Kidney glomerular epithelial cell (primary cell): ENCODE measurements at places on chromosomes 5 and 9.

DNA sequence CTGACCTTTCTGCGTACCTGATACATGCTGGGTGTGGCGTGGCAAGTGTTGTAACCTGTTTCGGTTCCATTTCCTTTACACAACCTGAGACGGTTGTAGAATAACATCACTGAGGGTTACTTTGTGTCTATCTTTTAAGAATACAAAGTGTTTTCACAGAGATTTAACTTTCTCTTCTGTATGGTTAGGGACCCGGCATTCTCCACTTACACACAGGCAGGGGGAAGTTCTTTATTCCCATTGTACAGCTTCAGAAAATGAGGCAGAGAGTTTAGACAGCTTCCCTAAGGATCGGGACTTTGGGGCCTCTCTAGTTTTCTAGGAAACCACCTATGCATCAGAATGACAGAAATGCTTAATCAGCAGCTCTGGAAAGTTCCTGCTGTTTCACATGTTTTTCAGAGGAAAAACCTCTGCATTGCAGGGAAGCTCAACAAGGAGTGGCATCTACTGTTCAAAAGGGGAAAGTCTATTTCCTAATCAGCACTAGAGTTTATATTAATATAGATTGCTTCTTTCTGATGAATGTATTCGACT is 41.3 kb downstream of the CAST start:
- no peak for DNase-seq

DNA sequence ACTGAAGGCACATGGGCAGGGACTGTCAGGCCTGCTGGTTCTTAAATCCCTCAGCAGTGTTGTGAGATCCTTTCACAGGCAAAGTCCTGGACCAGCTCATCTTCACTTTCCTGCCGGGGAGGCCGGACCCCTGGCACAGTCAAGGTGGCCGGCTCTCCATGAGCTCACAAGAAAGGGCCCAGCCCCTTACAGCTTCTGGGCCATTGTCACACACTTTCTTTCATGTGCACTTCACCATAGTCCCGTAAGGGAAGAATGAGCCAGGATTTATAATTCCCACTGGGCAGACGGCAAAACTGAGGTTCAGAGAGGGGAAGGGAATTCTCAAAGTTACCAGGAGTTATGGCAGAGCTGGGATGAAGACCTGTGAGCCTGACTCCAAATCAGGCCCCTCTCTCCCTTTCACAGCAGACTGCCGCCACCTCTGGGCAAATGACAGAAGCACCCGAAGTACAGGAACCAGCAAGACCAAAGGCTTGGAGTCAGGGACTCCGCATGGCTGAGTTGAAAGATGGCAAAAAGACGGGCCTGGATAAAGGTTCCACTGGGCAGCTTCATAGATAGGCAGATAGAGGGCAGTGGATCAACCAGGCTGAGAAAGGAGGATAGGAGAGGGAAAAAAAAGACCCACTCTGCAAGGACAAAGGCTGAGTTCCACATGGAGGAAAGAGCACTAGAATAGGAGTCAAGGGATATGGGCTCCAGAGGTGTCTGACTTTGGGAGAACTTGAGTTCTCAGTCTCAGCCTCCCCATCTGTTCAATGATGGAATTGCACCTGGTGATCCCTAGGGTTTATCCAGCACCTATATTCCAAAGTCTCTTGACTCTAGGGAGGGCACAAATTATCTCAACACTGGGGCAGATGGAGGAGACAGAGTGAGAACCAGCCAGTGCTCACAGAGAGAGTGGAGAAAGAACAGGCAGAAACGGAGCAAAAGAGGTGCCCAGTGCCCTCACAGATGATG is 128.7 kb downstream of the PAX5 start:
- no peak for DNase-seq

GRCh38 chr9:87336914-87337333 is 160.7 kb upstream of the DAPK1 start:
- DNase-seq: peak; percentile 88

- no peak for DNase-seq
These were observed 27.2 kb downstream of the NCBP1 start for GRCh38 chr9:97660847-97661246.

GRCh38 chr5:8329773-8330172 is 460.8 kb downstream of the MTRR start:
- no peak for DNase-seq

GRCh38 chr5:180668835-180669596 is 19.6 kb upstream of the FLT4 start:
- DNase-seq: no peak

DNA sequence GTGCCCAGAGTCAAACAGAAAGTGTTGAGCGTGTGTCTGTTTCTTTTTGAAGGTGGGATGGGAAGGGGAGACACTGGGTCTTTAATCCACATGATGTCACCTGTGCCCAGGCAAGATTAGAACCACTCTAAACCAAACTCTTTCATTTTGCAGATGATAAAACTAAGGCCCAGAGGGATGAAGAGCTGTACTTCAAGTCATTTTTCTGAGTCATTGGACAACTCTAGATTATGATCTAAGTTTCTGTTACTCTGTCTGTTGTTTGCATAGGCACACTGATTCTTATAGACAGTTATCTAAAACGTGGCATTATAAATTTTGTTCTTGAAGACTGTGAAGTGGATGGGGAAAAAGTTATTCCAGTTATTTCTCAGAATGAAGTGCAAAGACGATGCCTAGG is 48.8 kb downstream of the MAST4 start:
- DNase-seq: no peak

GRCh38 chr9:95462249-95463147 is 54.3 kb downstream of the PTCH1 start:
- no peak for DNase-seq

DNA sequence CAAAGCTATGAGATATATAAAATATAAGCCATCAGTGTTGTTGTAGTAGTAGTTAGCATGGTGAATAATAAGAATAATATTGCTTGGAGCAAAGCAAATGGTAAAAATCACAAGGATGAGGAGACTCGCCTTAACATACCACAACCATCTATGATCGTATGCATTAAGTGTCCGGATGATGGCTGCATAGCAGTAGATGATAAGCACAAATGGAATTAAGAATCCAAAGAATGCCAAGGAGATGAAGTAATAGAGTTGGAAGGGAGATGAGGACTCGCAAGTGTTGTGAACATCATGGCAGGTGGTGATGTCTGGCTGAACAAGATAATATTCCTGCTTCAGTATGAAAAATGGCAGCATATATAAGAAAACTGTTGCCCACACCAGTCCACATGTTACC is 5.5 kb downstream of the F2RL2 start:
- DNase-seq: peak; percentile 21

- no peak for DNase-seq
These were observed 221.4 kb upstream of the TRIM32 start for GRCh38 chr9:116465576-116466270.

GRCh38 chr5:15852217-15852616 is 327.4 kb downstream of the MARCHF11 start:
- no peak for DNase-seq

GRCh38 chr9:94798708-94799107 is 72.2 kb downstream of the AOPEP start:
- no peak for DNase-seq

DNA sequence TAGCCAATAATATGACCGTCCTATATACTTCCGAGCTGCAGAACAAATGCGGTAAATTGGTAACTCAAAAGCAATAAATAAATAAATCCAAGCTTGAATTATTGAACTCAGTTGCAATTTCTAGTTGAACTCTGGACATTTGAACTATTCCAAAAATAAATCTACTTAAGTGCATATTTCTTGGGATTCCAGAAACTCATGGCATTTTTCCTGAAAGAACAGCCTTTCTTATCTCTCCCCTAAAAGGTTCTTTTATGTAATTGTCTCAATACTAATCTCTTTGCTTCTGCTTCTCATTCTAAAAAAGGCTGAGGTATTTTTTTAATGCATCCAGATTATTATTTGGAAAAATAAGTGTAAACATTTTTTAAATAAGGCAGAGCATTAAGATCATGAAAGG is 131.7 kb downstream of the TRPM6 start:
- no peak for DNase-seq

GRCh38 chr9:71245651-71246050 is 124.2 kb upstream of the TRPM3 start:
- no peak for DNase-seq

- no peak for DNase-seq
These were observed 183.3 kb upstream of the DMAC1 start for GRCh38 chr9:7982907-7983306.

- no peak for DNase-seq
These were observed 13.1 kb upstream of the HSD17B4 start for GRCh38 chr5:119439140-119439631.

- DNase-seq: no peak
These were observed 321.7 kb downstream of the SH3GL2 start for GRCh38 chr9:17900606-17901005.

- no peak for DNase-seq
These were observed 106.8 kb downstream of the FRMD3 start for GRCh38 chr9:83431101-83432060.

DNA sequence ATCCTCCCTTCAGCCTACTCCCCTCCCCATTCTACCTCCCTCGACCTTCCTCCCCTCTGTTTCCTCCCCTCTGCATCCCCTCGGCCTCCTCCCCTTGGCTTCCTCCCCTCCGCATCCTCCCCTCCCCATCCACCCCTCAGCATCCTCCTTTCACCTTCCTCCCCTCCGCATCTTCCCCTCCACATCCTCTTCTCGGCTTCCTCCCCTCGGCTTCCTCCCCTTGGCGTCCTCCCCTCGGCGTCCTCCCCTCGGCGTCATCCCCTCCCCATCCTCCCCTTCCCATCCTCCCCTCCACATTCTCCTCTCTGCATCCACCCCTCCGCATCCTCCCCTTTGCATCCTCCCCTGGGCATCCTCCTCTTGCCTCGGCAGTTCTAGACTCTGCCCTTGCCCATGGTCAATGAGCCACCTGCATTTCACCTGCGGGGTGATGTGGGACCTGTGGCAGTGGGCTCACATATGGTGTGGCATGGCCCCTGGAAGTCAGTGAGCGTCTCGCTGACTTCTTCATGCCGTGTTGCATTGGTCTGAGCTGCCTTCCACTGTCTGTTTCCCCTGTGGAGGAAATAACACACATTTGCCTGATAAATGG is 113.0 kb downstream of the WNK2 start:
- DNase-seq: no peak

DNA sequence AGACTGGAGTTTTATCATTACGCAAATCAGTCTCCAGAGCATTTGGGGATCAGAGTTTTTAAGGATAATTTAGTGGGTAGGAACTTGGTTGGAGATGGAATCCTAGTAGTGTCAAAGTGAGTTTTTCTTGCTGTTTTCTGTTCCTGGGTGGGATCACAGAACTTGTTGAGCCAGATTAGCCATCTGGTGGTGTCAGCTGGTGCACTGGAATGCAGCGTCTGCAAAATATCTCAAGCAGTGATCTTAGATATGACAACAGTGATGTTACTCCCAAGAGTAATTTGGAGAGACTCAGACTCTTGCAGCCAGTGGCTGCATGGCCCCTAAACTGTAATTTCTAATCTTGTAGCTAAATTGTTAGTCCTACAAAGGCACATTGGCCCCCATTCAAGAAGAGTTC is 1257.8 kb downstream of the MAT2B start:
- DNase-seq: no peak

DNA sequence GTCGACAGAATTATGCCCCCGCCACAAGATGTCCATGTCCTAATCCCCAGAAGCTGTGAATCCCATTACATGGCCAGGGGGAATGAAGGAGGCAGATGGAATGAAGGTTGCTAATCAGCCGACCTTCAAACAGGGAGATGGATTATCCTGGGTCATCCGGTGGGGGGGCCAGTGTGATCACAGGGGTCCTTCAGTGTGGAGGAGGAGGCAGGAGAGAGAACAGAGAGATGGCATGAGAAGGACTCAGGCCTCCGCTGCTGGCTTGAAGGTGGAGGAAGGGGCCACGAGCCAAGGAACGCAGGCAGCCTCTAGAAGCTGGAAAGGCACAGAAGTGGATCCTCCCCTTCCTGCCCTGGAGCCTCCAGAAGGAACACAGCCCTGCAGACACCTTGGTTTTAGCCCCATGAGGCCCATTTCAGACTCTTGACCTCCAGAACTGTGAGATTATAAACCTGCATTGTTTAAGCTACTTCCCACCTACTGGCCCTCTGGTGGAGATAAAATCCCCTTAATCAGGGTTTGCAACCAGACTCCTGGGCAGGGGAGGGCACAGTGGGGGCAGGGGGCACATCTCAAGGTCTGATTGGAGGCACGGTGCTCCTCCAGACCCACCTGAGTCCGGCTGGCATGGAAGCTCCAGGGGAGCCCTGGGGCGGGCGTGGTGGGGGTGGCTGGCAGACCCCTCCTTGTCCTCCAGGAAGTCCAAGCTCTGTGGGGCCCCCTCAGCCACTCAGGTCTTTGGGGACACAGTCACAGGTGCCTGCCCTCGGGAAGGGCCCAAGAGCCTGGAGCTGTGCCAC is 13.8 kb downstream of the PTGES2 start:
- no peak for DNase-seq
